ENCODE measurements at places on chromosomes 7 and 10.
A peak's percentile ranks its signal among the peaks of the same experiment; 100 is the strongest.

GRCh38 chr10:81034383-81034782, 496.7 kb downstream of the SH2D4B start:
- no peak for DNase-seq

DNA sequence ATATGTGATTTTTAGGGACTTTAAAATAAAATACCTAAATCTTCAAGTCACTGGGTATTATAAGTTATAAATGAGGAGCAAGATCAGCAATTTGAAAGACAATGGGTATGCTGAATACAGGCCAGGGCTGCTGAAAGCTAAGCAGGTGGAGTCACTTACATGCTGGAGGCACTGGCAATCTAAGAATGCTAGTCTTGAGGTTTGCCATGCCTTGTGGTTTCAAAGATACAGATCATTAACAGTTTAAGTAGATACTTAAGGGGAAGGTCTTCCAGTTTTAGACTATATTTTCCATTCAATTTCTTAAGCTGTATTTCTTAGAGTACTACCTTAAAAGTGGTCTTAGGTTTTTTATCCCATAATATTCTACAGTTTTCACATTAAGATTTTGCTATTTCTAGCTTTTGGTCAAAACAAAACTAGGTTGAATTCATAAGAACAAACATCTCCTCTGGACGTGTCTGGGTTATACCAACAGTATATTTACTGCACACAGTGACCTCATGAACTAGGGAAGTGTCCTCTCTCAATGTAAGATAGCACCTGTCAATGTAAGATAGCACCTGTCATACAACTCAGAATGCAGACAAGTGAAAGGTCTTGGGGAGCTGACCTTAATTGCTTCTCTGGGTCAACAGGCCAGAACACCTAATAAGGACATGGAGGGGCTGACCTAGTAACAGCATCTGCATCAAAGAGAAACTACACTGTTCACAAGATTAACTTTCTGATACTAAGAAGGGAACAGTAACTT, 2.0 kb downstream of the SRI start:
- no peak for DNase-seq

- DNase-seq = no peak
These were observed 450.9 kb upstream of the MKI67 start for GRCh38 chr10:128576943-128577670.

DNA sequence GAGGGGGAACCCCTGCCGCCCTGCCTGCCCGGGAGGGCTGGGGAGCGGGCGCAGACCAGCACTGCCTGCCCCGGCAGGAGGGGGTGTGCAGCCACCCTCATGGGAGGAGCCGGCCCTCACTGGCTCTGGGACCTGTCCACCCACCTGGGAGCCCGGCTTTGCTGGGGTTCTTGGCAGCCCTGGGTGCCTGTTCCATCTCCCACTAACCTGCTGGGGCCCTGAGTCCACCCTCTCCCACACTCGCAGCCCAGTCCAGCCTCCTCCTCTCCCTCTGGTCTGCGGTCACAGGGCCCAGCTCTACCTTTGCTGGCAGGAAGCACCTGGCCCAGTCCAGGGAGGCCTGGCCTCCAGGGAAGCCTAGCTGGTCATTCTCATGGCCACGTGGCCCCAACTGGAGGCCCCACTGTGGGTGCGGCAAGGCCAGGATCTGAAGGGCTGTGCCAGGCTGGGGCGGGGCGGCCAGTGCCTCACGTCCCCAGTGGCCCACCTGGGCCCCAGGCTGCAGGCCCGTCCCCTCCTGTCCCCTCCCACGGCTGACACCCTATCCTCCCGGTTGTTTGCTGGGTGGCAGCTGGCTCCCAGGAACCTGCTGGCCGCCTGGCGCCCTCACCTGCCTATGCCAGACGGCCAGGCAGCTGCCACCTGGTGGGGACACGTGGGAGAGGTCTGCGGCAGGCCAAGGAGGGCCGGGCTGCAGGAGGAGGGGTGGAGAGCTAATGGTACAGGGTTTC, at the start of gene TMEM184A:
TMEM184A (minus strand) TSS at position 393 of the 731 bp plus-strand sequence. CDS start 721 bp downstream, outside the sequence.
- peak; percentile 86 for DNase-seq

DNA sequence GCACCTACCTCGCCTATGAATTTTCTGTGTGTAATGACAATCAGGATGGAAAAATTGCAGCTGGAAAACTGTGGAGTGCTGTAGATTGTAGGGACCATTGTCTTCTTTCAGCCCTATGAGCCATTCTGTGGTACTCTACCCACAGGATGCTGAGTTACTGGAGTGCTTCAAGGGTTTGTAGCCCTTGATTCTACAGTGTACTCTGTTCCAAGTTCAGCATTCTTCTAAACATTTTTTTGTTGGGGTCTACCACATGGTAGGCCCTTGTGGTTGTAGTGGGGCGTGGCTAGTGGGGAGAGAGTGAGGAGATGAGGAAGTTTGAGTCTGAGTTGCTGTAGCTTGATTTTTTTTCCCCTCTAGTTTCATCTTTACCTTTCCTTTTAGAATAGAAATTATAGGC, 33.5 kb downstream of the REEP3 start:
- no peak for DNase-seq

DNA sequence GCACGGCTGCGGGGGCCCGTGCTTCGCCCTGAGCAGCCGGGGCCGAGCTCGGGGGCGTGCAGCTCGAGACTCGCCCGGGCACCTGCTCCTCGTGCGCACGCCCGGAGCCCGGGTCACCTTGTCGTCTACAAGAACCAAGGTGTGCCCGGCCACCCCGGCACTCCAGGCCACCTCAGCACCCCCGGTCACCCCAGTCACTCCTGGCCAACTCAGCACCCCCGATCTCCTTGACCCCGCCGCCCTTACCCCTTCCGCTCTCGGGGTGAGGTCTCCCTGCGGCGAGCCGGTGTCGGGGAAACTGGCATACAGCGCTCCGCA, 268 bp upstream of the IGFBP3 start:
- DNase-seq = no peak

- DNase-seq = no peak
These were observed 94.2 kb downstream of the ST7 start for GRCh38 chr7:117047496-117047895.

- DNase-seq = no peak
These were observed 9.8 kb upstream of the LAMB1 start for GRCh38 chr7:108012499-108013430.

GRCh38 chr10:30656233-30656632, 26.7 kb upstream of the LYZL2 start:
- DNase-seq = no peak

DNA sequence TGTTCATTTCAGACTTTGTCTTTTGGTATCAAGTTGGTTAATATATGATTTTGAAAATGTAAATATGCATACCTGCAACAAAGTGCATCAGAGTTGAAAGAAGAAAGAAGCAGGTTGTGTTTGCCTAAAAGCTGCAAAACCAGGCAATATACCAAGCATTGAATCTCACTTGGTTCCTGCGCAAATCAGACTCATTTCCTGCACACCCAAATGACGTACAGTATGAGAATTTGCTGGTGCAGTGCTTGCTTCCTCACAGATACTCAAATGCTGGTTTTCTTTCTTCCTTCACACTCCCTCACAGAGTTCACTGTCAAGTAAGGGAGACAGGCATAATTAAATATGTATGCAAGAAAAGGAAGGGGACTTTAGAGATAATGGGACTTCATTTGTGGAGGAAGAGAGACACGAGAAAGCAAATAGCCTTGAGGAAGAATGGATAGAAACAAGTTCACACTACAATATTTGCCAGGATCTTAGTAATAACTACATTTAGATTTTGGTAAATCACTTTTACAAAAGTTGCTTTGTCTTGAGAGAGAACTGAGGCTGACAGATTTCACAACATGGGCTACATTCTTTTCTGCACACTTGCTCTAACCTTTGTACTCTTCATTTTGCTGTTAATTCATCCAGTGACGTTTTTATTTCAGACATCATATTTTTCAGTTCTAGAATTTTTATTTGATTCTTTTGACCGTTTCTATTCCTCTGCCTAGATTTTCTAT, 56.9 kb upstream of the AOAH start:
- DNase-seq = no peak

- no peak for DNase-seq
These were observed 147.9 kb downstream of the PFKFB3 start for GRCh38 chr10:6350609-6351008.

DNA sequence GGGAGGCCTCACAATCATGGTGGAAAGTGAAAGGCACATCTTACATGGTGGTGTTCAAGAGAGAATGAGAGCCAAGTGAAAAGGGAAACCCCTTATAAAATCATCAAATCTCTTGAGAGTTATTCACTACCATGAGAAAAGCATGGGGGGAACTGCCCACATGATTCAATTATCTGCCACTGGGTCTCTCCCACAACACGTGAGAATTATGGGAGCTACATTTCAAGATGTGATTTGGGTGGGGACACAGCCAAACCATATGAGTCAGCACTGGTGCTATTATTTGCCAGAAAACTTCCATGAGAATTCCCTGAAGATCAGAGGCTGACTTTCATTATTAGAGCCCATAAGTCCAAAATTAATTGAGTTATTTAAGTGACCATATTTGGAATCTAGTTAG, 1001.2 kb upstream of the POT1 start:
- no peak for DNase-seq

DNA sequence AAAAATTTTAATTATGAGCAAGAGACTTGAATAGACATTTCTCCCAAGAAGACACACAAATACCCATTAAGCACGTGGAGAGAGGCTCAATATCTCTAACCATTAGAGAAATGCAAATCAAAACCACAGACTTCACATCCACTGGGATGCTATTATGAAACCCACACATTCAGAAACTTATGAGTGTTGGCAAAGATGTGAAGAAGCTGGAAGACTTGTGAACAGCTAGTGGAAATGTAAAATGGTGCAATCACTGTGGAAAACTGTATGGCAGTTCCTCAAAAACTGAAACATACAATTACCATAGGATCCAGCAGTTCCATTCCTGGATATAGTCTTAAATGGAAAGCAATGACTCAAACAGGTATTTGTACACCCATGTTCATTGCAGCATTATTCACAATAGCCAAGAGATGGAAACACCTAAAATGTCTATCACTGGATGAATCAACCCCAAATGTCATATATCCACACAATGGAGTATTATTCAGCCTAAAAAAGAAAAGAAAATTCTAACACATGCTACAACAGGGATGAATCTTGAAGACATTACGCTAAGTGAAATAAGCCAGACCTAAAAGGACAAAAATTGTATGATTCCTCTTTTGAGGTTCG, 53.5 kb upstream of the FRMD4A start:
- DNase-seq = no peak

GRCh38 chr7:30941582-30942323, 22.0 kb upstream of the GHRHR start:
- DNase-seq = no peak
